AG20443 (cell line): ENCODE measurements at places on chromosomes 4 and X.

GRCh38 chrX:153765138-153766079, 1.4 kb downstream of the PLXNB3 start:
- no peak for DNase-seq

DNA sequence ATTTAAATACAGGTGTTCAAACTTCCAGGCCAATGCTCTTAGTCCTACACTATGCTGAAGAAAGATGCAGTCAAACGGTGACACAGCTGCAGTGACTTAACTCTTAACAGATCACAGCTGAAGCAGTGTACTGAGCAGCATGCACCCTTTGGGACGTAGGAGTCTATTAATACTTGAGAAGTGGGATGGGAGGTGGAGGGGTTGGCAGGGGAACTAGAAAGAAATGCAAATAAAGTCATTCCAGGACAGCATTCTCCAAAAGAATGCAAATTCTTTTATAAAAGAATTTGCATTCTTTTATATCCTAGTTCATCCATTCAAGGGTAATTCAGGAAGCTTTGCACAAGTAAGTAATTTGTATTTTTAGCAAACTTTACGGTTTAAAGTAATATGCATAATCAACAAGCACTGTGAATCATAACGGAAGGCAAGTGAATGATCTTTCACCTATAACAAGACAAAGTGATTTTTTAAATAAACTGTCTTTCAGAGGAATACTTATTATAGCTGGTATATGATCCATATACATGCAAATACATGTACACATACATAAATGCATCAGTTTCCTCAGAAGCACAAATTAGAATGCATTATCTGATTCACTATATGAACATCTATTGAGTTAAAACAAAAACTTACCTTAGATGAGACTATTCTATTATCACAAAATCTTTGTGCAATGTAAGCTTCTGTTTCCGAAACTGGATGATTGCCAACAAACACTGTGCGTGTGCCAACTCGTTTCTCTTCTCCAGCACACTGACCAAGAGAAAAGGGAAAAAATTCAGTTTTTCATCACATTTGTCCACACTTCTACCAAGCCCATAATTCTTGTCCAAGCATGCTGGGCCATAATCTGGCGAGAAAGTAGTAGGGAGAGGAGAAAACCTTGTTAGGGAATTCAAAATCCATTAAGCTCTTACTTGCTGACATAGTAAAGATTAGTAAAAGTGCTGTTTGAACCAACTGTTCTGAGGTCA, 106.5 kb downstream of the ATP11C start:
- DNase-seq, result peak; percentile 57

DNA sequence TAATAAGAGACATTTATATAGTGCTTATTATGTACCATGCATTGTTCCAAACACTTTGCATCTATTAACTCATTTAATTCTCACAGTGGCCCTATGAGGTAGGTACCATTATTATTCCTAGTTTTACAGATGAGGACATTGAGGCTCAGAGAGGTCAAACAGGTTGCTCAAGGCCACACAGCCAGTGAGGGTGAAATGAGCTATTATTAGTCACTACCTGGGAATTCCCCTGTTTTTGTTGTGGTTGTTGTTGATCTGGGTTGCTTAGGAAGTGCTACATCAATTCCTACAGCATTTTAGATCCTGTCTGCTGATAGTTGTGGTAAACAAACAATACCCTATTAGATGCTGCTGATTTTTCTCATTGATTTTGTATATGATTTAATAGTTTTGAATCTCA, 41.2 kb downstream of the APLN start:
- DNase-seq, result no peak

- no peak for DNase-seq
These were observed 17.5 kb downstream of the RBBP7 start for GRCh38 chrX:16852617-16853179.

DNA sequence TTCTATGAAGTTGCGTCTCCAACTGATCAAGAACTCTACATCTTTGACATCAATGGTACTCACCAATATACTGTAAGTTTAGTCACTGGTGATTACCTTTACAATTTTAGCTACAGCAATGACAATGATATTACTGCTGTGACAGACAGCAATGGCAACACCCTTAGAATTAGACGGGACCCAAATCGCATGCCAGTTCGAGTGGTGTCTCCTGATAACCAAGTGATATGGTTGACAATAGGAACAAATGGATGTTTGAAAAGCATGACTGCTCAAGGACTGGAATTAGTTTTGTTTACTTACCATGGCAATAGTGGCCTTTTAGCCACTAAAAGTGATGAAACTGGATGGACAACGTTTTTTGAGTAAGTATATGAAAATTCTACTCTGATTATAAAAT, 162.3 kb downstream of the DCTD start:
- DNase-seq, result no peak

- DNase-seq, result no peak
These were observed 34.6 kb downstream of the NBDY start for GRCh38 chrX:56763556-56764152.

DNA sequence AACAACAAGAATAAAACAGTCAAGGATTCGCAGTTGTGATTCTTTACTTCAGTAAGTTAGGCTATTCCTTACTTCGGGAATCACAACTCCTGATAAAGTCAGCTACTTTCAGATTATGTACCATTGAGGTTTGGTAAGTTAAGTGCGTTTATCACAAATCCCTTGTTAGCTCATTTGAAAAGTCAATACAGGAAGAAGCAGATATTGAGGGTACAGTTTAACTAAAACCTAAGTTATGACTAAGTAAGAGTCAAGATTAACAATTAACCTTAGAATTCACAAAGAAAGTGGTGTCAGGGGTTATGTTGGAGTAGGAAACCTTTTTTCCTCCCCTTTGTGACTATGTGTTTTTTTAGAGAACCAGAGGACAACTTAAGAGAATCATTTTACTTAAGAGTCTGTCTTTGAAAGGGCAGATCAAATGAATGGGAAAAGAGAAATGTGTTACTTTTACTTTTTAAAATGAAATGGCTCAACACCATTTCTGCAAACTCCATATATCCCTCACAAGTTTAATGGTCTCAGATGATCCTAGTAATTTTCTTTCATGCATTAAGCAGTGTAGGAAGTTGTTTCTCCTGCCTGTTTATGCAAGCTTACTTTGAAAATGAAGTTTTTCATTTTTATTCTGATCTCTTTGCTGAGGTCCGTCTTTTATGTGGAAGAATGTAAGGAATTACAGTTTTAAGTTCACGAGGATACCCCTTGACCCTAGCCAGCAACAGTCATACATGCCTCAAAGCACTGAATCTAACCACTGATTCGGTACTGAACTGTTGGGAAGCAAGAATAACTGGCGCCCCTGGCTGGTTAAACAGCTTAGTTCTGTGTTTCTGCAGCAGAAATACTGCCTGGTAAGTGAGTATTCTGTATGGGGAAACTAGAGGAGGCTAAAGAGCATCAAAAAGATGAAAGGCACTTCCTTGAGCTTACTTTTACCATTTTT, 211.7 kb downstream of the SLC4A4 start:
- DNase-seq, result peak; percentile 7

GRCh38 chr4:120874792-120875774, 47.4 kb downstream of the PRDM5 start:
- peak; percentile 18 for DNase-seq

DNA sequence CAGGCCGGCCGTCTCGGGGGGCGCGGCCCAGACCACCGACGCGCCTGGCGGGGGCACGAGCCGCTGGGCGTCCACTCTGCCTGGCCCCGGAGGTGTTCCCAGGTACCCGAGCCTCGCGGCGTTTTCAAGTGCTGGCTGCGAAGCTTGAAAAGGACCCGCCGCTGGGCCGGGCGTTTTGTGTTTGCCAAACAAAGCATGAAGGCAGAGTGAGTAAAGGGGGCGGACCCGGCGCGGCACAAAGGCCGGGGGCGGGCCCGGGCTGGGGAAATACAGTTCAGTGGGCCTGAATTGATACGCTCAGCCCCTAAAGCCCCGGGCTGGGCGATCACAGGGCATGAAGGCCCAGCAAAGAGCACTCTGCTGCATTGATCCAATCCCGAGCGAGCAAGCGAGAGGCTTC, 65.4 kb downstream of the SOX3 start:
- peak; percentile 26 for DNase-seq
